ENCODE measurements at places on chromosomes 4 and X.

DNA sequence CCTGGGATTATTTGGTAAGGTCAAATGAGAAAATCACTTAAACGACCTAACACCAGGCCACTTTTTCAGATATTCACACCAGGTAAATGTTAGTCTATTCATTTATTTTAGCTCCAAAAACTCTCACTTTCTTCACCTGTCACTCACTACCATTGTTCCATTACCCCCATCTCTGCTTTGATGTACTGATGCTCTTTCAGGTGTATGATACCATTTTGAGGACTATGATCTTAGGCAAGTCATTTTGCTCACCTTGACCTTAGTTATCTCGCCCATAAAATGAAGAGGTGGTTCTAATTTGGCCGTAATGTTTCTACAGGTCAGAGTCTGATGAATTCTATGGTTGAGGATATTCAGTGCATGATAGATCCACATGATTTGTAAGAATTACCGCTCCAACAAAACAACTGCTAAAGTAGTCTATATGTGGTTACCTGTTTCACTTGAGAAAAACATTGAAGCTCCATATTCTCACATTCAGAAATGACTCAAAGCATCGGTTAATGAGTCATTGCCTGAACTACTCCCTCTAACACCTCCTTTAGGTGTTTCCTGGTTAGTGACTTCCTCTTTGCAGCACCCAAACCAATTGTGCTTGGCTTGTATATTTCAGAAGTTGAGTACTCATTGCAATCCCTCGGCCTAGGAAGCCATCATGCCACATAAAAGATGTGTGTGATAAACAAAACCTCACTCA, 4.5 kb downstream of the DTHD1 start:
- DNase-seq, result no peak

DNA sequence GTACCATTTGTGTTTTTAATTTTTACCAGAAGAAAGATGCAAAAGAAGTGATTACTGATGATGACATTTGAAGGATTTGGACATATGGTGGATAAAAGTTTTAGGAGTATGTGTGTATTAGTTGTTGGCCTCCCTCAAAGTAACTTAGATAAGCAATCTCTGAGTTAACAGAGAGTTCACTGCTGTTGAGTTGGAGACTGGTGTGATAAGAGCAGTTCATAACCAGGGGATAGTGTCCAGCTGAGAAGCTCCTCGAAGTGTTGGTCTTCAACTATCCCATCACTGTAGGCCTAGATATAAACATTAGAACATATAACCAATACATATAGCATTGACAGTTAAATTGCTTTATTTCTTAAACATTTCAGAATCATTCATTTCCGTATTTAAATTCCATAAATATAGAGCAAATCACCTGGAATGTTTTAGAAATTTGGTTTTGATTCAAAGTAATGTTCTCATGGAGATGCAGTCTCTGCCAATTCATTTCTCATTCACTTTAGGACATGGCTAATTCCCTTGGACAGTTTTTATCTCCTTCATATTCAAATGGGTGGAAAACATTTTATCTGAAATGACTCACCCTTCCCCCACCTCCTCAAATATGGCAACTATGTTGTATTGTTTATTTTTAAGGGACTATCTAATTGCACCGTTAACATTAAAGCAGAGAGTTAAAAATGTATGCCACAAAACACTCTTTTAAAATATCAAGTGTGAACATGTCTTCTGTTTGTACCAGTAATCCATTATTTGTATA, 136.8 kb upstream of the SLC4A4 start:
- no peak for DNase-seq

GRCh38 chrX:11960031-11960430, 178.2 kb upstream of the FRMPD4 start:
- DNase-seq, result no peak

GRCh38 chr4:105112274-105112673, 34.4 kb upstream of the TET2 start:
- no peak for DNase-seq

- DNase-seq, result no peak
Measured at GRCh38 chr4:1856943-1857699, 1.2 kb upstream of the LETM1 start.

DNA sequence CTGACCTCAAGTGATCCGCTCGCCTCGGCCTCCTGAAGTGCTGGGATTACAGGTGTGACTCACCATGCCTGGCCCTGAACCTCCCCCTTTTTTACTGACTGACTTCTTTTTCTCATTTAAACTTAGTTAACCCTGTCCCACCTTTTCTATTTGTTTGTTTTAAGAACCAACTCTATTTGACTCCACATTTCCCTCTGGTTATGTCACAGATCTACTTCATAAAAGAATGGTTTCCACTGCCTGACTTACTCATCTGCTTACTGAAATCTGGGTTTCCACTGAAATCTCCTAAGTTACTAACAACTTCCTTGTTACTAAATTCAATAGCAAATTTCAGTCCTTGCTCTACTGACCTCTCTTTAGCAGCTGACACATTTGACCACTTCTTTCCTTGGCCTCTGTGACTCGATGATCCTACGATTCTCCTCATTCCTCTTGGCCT, 28.0 kb upstream of the NSUN7 start:
- no peak for DNase-seq

DNA sequence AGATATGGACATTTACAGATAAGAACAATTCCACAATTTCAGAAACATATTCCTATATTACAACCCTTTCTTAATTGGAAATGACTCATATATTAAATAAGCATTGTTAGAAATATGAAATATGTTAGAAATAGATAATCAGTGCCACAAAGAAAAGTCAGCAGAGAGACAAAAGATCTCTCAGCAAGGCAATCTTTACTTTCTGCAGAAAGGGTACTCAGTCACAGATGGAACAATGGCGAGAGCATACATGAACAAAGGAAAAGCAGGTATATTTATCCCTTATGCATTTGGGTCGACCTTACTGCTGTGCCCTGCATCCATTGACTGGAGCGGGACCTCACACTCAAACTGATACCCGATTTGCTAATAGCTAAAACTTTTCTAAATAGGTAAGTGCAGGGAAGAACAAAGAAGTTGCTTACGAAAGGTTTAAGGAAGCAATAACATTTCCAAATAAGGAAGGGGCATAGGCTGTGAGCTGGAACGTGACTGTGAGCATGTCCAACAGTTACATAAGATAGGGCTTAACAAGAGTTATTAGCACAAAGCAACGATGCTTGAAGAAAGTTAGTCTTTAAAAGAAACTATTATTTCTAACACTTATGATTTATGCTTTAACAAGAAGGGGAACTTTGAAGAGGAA, 40.8 kb downstream of the MGARP start:
- DNase-seq, result no peak

DNA sequence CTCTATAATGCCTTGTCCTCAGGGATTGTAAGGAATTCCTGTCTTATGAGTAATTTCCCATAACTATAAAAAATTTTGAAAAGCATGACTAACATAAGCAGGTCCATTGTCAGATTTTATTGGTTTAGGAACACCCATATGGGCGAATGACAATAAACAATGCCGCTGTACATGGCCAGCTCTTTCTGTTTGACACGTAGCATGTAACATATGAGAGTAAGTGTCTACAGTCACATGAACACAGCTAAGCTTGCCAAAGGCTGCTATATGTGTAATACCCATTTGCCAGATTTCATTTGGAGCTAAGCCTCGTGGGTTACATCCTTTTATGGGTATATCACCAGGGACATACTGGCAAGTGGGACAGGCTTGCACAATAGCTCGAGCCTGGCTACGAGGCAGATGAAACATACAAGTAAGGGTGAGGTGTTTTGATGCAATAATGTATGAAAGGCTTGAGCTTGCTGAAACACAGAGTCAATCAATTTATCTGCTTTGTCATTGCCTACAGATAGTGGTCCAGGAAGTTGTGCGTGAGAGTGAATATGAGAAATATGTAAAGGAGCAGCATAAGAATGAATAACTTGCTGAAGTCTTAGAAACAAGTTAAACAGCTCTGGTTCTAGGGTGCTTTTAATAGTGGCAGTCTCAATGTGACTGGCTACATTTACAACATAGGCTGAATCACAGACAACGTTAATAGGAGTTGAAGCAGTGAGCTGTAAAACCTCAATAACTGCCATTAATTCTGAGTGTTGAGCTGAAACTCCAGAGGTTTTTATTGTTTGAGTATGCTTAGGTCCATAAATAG, 67.4 kb upstream of the UGT2B10 start:
- no peak for DNase-seq

GRCh38 chrX:23493941-23494374, 159.3 kb downstream of the PTCHD1 start:
- DNase-seq, result peak; percentile 32

- no peak for DNase-seq
Measured at GRCh38 chrX:148134578-148134977, 153.4 kb downstream of the FMR1NB start.

DNA sequence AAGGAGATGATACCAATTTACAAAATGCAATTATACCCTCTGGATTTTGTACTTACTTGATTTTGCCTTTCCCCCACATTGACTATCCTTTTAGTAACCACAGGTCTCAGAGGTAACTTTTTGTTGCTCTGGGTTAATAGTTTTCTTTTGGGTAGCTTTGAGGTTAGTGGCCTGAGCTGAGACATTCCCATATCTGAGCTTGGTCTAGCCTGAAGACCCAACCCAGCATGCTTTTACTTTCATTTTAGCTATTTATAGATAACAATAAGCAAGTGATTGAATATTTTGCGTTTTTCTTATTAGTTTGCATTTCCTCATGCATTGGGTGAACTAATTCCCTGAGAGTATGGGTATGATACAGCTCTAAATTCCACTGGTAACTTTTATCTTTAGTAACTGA, 11.8 kb downstream of the HTN1 start:
- no peak for DNase-seq

- no peak for DNase-seq
Measured at GRCh38 chr4:44493924-44494323, 45.3 kb upstream of the KCTD8 start.

DNA sequence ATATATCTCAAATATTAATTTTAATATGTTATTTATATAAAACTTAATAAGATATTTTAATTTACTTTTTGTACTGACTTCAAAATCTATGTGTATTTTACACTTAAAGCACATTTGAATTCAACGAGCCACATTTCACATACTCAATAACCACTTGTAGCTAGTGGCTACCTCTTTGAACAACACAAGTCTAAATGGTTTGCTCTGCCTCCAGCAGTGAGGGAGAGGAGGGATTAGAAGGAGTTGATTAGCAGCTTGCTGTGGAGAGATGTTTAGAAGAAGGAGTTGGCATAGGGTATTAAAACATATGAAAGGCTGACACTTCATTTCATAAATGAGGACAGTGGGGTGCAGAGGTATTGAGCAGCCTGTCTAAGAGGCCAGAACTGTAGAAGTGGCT, 124.0 kb downstream of the ARHGAP24 start:
- DNase-seq, result no peak

- DNase-seq, result no peak
Measured at GRCh38 chr4:160701671-160702070, 1462.1 kb downstream of the FSTL5 start.

DNA sequence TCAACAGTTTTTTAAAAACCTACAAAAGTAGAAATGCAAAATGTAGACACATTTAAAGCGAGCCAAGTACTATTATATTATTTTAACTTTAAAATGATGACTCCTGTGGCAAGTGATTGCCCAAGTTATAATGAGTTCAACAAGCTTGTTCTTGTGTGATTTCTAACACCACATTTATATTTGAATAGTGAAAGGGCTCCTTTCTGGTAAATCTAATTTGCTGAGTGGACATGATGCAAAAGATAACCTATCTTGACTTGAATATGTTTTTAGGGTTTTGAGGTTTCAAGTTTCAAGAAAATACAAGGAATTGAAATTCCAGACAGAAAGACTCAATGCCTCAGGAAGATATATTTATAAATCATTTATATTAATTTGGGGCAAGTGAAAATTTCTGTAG, 1.1 kb upstream of the EPGN start:
- DNase-seq, result no peak
